ENCODE measurements at places on chromosomes 1 and 21.

GRCh38 chr1:150466964-150467363, 20.3 kb upstream of the TARS2 start:
- no peak for DNase-seq

DNA sequence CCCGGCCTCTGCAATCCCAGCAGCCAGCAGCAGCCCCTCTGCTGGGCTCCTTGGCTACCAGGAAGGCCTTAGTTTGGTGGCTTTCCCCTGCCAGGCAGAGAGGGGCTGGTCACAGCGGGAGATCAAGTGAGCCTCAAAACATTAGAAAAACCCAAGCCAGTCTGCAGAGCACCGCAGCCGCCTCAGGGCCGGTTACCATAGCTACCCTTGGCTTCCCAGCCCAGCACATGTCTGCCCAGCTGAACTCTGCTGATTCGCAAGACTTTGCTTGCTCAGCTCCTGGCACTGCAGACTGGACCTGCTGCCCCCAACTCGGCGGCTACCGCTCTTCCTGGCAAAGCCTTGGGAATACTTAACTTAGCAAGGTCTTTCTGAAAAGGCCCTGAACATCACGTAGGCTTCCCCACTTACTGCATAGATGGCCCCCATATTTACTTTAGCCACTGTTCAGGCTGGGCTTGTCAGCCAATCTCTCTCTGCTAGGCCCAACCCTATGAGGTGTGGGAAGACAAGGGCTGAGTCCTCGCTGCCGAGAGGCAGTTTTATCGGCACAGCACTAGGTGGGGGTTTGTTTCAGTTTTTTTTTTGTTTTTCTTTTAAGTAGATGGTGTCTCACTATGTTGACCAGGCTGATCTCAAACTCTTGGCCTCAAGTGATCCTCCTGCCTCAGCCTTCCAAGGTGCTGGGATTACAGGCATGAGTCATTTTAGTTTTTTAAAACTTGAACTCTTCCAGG, 28.6 kb upstream of the PLEKHG5 start:
- no peak for DNase-seq

- no peak for DNase-seq
Measured at GRCh38 chr1:54604051-54604450, 19.3 kb downstream of the FAM151A start.

DNA sequence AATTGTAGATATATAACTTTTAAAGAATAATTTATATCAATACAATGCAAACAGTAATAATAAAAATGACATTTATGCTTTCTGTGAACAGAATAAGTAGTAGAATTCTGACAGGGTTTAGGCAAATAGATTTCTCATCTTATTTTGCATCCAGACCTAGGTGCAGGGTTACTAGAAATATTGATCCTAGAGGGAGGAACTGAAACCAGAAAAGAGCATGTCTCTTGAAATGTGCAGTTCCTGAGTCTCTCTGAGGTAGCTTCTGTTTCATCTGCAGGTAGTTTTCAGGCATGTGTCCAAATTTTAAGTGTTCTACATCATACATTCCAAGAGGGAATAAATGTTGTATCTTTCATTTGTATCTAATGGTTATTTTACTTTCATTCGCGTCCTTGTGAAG, 631.9 kb upstream of the ADGRL4 start:
- DNase-seq = no peak

GRCh38 chr1:66436378-66437135, 97.4 kb upstream of the SGIP1 start:
- peak; percentile 59 for DNase-seq

DNA sequence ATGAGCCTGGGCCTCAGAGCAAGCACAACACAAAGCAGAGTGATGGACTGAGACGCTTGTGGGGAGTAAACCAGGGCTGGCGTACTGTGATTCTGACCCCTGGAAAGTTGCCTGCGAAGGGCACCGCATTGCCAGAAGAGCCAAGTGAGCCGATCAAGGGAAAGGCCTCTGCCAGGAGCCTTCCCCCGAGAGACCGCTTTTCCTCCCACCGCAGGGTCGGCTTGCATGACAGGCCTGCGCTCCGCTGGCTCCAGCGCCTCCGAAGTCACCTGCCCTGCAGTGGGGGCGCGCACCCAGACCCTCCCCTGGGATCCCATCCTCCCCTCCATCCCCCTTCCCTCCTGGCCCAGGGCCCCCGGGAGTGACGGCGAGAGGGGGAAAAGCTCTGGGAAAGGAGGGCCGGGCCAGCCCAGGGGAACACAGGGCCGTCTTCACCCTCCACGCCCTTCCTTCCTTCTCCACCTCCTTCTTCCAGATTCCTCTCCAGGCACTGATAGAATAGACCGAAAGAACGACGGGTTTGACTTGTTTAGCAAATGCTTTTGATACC, 165.0 kb downstream of the TRIM33 start:
- DNase-seq = no peak

DNA sequence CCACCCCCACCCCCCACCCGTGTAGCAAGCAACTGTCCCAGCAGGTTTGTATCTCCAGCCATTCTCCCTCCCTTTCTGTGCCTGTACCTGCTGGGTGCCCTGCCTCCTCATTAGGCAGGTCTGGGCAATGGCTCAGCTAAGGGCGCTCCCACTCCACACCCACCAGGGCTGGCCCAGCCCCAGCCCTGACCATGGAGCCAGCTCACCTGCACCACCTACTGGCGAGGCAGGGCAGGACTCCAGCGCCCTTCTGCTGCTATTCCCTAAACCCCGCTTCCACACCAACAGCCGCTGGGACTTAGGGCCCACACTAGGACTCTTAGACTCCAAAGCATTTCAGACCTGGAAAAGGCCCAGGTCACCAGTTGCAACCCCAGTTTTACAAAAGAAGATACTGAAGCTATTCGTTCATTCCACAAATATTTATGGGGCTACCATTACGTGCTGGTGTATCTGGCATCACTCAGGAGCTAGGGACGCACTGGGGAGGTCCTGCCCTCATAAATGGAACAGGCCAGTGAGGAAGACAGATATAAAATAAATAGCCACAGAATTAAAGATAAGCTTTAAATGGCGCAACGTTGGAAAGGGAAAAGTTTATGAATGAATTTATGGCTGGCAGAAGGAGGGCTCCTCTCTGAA, 24.0 kb downstream of the PGLYRP3 start:
- DNase-seq = no peak

DNA sequence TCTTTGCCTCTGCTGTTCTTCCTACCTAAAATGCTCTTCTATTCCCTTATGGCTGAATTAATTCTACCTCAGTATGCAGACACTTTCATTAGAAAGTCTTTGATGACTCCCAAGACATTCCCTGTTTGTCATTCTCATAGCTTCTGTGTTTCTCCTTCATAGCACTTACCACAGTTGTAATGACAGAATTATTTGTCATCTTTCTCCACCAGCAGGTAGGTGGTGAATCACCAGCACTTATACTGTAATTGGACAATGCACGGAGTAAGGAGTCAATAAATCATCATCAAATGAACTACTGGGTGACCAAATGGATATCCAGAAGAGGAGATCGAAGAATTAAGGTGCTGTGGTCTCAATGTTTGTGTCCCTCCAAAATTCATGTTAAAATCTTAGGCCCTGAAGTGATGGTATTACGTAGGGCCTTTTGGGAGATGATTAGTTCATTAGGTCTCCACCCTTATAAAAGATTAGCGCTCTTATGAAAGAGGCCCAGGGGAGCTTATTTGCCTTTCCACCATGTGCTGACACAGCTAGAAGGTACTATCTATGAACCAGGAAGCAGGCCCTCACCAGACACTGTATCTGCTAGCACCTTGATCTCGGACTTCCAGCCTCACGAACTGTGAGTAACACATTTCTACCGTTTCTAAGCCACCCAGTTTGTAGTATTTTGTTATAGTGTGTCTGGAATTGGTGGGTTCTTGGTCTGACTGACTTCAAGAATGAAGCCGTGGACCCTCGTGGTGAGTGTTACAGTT, 2.4 kb upstream of the CCT8 start:
- no peak for DNase-seq

DNA sequence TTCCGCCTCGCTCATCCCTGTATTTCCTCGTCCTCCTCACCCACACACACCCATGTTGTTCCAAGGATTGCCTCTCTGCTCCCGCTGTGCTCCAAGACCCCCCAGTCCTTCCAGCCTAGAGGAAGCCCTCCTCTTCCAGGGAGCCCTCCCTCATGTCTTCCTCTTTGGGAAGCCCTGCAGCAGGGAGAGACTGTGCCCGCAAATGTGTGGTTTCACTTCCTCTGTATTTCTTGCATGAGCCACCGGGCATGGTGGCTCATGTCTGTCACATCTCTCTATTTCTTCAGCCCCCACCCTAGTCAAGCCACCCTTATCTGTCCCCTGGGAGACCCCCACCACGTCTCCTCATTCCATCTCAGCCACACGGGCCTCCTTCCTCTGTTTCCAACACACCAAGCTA, 57.5 kb upstream of the PAX7 start:
- DNase-seq = no peak

- no peak for DNase-seq
Measured at GRCh38 chr1:172699695-172700227, 40.9 kb downstream of the FASLG start.

GRCh38 chr1:109898842-109899241, 11.8 kb upstream of the CSF1 start:
- no peak for DNase-seq

DNA sequence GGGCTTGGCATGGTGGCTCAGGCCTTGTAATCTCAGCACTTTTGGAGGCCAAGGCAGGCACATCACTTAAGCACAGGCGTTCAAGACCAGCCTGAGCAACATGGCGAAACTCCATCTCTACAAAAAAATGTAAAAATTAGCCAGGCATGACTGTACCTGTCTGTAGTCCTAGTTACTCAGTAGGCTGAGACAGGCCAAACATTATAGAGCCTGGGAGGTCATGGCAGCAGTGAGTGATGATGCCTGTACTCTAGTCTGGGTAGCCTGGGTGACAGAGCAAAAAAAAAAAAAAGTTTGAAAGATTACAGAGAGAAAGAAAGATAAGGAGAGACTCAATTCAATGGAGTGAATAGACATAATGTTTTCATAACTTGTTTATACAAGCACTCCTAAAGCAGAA, 556.5 kb upstream of the BRINP3 start:
- no peak for DNase-seq

DNA sequence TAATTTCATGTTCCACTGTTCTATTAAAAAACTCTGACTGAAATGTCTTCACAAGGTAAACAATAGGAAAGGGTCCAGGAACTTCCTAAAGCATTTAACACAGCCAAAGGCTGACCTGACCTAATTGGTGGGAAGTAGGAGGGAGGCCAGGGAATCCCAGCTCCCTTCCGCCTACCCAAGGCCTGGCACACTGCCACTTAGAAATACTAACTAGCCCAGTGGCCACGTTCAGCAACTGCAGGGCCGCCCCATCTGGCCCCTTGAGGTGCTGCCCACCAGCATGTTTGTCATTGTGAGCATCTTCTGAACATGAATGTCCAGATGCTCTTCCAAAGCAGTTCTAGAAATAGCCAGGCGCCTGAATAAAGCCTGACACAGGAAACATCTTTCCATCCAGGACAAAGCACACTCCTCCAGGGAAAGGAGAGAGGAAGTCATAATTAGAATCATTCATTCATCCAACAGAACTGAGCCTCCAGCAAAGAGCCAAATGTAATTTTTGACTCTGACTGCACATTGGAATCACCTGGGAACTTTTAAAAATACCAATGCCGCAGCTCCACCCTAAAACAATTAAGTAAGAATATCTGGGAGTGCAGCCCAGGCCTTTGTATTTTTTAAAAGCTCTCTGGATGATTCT, 44.6 kb upstream of the BCL9 start:
- DNase-seq = no peak

GRCh38 chr1:86277936-86278335, 118.2 kb downstream of the ODF2L start:
- no peak for DNase-seq

GRCh38 chr1:248696774-248697173, 5.8 kb downstream of the OR14I1 start:
- DNase-seq = no peak

- peak; percentile 17 for DNase-seq
Measured at GRCh38 chr1:31373056-31373896, at the start of gene FABP3. Gene FABP3, minus strand, starts transcription at chr1:31373076. Its CDS starts 62 bp downstream, at chr1:31373014.

GRCh38 chr1:47578721-47579419, 141.0 kb downstream of the FOXD2 start:
- no peak for DNase-seq

- no peak for DNase-seq
Measured at GRCh38 chr1:80305466-80305865, 1298.9 kb upstream of the ADGRL4 start.

GRCh38 chr1:212341090-212341489, 55.9 kb downstream of the PPP2R5A start:
- DNase-seq = no peak

- DNase-seq = no peak
Measured at GRCh38 chr1:93328809-93329760, 16.6 kb upstream of the DR1 start.

DNA sequence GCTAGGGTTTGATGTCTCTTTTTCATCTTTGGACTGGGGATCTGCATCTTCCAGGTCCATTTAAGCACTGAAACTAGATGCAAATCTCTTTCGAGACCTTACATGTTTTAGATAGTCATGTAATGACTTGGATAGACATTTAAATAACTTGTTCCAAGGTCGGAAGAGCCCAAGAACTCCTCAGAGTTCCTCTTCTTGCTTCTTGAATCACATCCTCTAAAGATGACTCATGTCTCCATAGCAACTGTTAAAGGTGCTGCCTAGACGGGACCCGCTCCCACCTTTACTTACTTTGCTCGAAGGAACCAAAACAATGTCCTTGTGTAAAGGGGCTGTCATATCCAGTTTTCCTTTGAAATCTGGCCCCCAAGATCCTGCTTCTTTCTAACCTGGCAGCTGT, 130.0 kb downstream of the EDEM3 start:
- no peak for DNase-seq

- no peak for DNase-seq
Measured at GRCh38 chr1:98172578-98172977, 251.7 kb upstream of the DPYD start.

- DNase-seq = no peak
Measured at GRCh38 chr21:34845521-34846451, 177.0 kb downstream of the CLIC6 start.

GRCh38 chr1:154427173-154428139, 22.3 kb downstream of the IL6R start:
- DNase-seq = no peak

DNA sequence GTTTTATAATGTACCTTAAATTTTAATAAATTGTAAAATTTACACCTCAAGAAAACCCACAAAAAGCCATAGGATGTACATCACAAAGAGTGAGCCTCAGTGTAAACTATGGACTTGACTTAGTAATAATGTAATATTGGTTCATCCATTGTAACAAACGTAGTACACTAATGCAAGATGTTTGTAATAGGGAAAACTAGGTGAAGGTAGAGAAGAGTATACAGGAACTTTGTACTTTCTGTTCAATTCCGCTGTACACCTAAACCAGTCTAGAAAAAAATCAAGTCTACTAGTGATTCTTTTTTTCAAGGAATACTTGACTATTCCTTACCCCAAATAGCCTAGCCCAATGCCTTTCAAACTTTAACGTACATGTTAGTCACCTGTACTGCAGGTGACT, 222.3 kb upstream of the FGGY start:
- DNase-seq = no peak
